AG20443 (cell line): ENCODE measurements at places on chromosomes 1 and 21.

- no peak for DNase-seq
These were observed 8.8 kb downstream of the UBL4B start for GRCh38 chr1:110120960-110121561.

DNA sequence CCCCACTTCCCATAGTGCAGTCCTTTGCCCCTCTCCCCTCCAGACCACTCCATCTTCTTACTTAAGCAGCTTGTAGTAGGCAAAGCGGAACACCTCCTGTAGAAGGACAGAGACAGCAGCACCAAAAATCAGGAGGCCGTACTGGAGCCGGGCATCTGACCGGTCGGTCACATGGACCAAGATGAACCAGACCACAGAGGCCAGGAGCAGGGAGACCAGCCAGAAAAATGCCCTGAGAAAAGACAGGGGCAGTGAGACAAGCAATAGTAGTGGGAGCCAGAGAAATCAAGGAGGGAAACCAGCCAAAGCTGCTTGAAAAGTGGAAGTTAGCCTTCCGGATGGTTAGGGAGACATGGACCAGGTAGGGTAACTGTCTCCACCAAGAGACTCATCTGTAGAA is 920 bp downstream of the APH1A start:
- DNase-seq, result peak; percentile 19

GRCh38 chr1:34532113-34532512 is 222.7 kb upstream of the GJB5 start:
- DNase-seq, result no peak

- no peak for DNase-seq
These were observed 33.7 kb downstream of the PCP4 start for GRCh38 chr21:39900911-39901310.

GRCh38 chr1:15231714-15232201 is 15.3 kb upstream of the FHAD1 start:
- no peak for DNase-seq

GRCh38 chr1:88768816-88769215 is 84.7 kb downstream of the PKN2 start:
- DNase-seq, result no peak

DNA sequence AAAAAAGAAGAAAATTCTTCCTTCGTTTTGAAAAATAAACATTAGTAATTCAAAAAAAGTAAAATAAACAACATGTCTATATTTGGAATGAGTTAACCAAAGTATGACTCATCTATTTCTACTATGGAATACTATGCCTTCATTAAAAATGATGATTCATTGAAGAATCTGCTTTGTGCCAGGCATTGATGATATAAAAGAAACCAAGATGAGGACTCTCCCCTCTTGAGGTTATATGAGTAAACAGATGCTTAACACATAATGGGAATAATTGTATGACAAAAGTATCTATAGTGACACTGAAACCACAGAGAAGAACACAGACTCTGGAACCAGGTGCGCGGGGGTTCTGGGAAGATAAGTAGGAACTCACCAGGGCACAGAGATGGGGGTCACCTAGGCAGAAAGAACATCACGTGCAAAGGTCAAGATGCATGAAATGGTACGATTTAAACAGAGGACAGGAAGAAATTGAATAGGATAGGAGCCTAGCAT is 18.8 kb downstream of the ELF3 start:
- peak; percentile 80 for DNase-seq

DNA sequence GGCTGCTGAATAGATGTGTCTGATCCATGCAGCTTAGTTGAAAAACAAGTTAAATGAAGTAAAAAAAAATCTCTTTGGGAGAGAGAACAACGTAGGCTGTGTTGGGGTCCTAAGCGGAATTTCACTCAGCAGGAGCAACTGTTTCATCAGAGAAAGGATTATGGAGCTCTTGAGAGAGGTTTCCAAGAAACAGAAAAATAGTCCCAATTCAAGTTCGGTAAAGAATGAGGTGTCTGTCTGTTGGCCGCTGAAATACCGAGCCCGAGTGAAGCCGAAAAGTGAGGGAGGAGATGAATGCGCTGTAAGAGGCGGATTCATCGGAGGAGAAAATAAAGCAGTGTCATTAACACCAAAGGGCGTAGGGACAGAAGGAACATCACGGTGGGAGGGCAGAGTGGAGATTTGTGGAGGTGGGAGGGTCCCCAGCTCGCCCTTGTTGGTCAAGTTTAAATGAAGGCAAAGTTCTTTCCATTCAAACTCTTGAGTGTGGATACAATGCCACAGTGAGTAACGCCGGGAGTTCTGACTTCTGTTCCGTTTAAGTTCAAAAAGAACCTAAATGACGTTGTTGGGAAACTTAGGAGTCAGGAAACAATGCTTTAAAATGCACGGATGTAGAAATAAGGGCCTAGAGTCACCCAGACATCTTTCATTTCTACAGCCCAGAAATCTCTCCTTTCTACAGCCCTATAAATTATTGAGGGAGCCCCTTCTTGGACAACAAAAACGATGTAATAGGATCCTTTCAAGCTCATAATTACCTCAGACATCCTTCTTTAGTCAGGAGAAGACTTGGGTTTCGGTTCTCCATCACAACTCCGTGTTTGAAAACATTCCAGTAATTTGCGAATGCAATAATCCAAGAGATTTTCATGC is 15.6 kb upstream of the SLC45A1 start:
- no peak for DNase-seq

DNA sequence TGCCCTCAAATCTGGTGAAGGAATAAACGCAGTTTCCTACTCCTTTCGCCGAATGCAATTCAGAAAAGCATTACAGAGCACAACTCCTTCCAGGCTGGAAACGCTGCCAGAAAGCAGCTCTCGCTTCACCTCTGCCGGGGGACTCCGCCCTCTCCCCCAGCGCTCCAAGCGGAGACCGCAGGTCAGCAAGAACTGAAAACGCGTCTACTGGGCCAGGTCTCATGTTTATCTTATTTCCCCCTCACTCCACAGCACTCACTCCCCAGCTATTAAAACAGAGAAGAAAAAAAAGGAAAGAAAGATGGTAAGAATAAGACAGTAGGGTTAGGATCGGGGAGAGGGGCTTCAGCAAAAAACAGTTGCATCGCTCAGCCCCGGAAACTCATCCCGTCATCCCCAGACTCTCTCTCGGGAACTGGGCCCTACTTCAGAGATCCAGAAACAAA is 833 bp upstream of the RCOR3 start:
- DNase-seq, result peak; percentile 81
